EH (cell line): ENCODE measurements at places on chromosomes 4 and X.
A peak's percentile ranks its signal among the peaks of the same experiment; 100 is the strongest.

GRCh38 chr4:112225157-112225556 lies 6.4 kb upstream of the AP1AR start:
- peak; percentile 19 for DNase-seq

DNA sequence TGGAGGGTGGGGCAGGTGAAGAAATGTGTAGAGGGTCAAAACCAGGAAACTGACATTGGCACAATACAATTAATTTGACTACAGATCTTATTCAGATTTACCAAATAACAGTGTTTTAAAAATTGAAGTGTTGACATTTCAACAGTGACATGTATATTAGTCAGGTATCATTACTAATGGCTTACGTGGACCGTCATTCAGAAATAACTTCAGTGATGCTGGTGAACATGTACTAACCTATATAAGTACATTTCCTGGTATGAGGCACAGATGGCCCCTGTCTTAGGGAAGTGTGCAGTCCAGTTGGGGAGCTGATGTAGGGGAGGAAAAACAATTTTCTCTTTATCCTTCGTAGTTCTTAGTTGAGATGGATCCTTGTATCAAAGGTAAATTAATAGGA lies 22.3 kb upstream of the MAOA start:
- no peak for DNase-seq

GRCh38 chr4:118836301-118837120 lies 585 bp upstream of the SEC24D start:
- peak; percentile 78 for DNase-seq

DNA sequence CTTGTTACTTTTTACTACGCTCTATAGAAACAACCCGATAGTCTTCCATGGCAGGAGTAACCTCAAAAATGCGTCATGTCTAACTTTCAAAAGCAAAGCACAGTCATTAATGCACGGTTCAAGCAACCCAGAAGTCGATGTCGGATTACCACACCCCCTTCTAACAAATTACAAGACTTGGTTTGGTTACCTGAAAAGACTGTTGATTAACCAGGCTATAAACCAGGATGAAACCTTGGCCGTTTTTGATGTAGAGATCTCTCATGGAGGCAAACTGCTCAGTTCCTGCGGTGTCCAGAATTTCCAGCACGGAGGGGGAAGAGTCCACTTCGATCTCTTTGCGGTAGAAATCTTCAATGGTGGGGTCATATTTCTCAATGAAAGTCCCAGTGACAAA lies 2.4 kb downstream of the RAP2C start:
- peak; percentile 43 for DNase-seq

GRCh38 chr4:153528705-153529485 lies 62.7 kb downstream of the TMEM131L start:
- DNase-seq = no peak

DNA sequence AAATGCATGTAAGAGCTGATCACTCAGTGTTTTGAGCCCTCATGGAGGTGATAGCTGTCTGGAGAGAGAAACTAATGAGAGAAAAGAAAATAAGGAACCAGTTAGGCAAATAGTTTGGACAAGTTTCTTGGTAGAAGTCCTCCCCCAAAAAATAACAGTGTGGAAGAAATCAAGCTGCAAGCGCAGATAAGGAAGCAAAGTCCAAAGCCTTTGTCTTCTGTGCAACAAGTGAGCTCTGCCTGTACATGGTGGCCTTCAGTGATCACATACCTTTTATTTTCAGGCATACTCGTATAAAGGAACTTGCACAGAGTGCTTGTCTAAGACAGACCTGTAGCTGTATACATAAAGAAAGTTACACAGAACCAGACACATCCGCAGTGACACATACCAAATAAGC lies 2.5 kb upstream of the UGT2A3 start:
- no peak for DNase-seq

GRCh38 chr4:106186201-106186600 lies 129.8 kb downstream of the TBCK start:
- DNase-seq = peak; percentile 36

- peak; percentile 44 for DNase-seq
Measured at GRCh38 chrX:40127052-40127451, 29.3 kb upstream of the BCOR start.

GRCh38 chr4:173214231-173214630 lies 45.6 kb downstream of the GALNT7 start:
- DNase-seq = no peak

GRCh38 chr4:36325499-36325898 lies 44.1 kb downstream of the DTHD1 start:
- no peak for DNase-seq

- DNase-seq = no peak
Measured at GRCh38 chr4:122577189-122577553, 43.7 kb downstream of the IL21 start.

GRCh38 chrX:154719132-154719675 lies 31.7 kb downstream of the GAB3 start:
- peak; percentile 63 for DNase-seq

DNA sequence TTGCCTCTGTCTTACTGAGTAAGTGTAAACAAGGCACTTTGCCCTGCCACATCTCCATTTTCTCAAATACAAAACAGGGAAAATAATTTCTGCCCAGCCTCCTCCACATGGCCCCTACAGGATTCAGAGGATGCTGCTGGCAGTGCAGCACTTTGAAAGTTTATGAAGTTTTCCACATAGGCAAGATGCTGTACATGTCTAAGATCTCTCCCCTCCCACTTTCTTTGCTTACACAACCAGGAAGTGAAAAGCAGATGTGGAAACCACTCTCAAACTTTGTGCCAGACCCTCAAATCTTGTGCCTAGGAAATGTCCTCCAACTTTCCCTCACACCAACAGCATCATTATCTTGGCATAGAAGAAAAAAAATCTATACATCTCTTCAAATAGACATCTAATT lies 257.0 kb upstream of the LDB2 start:
- DNase-seq = peak; percentile 30

- no peak for DNase-seq
Measured at GRCh38 chr4:2797545-2798305, 4.8 kb downstream of the SH3BP2 start.

DNA sequence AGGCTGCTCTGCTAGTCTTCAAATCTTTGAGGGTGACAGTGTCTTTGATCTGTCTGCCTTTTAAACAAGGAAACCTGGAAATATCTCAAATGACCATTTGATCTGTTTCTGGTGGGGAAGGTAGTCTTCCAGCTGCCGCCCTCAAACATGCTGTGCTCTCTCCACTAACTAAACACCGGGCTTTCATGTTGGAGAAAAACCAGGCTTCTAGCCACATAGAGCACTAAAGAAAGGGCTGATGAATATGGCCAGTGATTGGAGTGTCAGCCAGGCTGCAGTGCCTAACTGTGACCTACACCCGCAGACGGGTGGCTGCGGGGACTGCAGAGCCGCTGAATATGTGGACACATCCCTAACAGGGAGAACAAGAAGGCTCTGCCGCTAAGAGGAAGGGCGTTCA lies 85.9 kb downstream of the UNC5C start:
- DNase-seq = no peak

GRCh38 chr4:120667102-120667501 lies 255.4 kb downstream of the PRDM5 start:
- DNase-seq = no peak

GRCh38 chr4:42144028-42144427 lies 8.4 kb downstream of the BEND4 start:
- DNase-seq = no peak

GRCh38 chr4:127284236-127284635 lies 348.5 kb upstream of the INTU start:
- DNase-seq = no peak

DNA sequence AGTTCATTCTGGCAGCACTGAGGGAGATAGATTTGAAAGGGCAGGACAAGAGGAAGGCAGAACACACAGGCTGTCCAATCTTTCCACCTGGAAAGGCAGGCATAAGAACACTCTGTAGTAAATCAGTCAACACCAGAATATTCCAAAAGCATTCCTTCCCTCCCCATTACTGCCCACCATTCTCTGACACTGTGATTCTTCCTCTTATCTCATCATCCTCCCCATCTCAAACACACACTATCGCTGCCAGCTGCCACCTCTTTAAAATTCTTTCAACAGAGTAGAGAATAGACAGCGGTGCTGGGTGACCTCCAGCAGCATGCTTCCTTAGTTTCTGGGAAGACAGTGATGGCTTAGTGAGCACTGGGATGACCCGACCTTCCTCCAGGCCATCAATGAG lies 53.7 kb upstream of the MYOZ2 start:
- DNase-seq = no peak

DNA sequence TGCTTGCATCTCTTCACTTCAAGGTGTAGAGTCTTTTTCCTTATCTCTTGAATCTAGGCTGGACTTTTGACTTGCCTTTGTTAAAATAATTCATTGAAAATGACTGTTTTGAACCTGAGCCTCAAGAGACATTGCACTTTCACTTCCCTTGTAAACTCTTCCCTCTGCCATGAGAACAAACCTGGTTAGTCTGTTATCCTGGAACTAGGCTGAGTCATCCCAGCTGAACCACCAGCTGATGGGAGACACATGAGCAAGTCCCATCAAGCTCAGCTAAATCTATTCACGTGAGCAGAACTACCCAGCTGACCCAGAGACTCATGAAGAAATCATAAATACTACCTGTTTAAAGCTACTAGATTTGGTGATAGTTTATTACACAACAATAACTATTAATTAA lies 202.3 kb upstream of the CENPE start:
- no peak for DNase-seq

DNA sequence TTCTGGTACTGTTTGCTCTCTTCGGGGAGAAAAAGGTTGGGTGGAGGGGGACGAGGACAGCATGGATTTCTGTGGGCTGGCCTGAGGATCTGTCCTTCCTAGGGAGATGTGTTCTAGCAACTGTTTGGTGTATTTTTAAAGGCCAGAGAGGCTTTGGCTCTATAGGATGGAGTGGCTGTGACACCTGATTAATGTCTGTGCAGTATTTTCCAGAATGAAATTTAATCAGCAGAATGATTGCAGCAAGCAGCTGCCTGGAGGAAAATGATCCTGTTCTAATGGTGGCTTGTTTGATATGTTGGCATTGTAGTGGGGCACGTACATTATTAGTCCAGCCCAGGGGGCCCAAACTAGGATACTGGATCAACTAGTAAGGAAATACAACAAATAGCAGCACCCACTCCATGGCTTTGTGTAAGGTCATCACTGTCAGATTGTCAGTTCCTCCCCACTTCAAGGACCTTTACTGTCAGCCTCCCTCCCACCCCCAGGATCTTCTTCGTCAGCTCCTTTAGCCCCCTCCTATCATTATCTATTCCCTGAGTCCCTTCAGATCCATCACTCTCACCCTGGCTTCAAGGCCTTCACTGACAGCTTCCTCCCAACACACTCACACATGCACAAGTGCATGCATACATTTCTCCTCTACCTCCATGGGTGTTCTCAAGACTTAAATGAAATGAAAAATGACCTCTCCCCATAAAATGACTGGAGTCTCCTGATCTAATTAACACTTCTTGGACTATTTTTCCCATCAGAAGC lies 10.4 kb upstream of the TMEM255A start:
- no peak for DNase-seq

DNA sequence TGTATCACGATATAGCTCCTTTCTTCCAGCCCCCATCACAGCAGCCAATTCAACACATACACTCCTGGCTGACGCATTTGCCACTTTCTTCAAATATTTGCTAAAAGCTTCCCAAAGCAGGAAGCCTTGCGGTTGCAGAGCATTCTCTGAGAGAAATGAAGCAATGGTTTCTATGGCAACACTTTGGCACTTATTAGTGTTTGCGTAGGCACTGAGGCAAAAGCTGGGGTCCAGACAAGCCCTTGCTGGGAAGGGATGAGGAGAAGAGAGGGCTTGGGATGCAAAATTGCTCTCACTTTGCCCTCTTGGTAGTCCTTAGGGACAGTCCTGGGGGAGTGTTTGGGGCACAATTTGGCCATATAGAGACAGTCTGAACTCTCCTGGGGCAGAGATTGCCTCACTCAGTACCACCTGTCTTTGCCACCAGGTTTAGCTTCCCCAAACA lies 55.0 kb upstream of the PAK3 start:
- DNase-seq = peak; percentile 30

- DNase-seq = no peak
Measured at GRCh38 chr4:184959309-184959708, 59.0 kb upstream of the HELT start.

GRCh38 chr4:26780539-26780938 lies 80.1 kb upstream of the STIM2 start:
- DNase-seq = peak; percentile 61

DNA sequence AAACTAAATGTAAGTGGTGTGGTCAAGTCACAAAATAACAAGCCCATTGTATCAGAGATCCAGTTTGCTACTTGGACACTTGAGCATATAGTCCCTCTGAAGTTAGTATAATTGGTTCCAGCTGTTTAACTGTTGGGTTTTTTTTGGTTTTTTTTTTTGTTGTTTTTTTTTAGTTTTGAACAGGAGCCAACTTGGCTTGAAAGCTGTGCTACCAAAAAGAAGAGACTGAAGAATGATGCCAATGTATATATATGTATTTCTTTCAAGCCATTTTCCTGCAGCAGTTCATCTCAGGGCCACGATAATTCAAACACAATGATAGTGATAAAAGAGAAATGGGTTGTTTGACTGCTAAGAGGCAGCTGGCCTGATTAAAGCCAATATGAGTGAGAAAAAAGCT lies 138.3 kb downstream of the PCDH18 start:
- peak; percentile 50 for DNase-seq

- DNase-seq = no peak
Measured at GRCh38 chr4:40307627-40308497, 27.3 kb upstream of the CHRNA9 start.

DNA sequence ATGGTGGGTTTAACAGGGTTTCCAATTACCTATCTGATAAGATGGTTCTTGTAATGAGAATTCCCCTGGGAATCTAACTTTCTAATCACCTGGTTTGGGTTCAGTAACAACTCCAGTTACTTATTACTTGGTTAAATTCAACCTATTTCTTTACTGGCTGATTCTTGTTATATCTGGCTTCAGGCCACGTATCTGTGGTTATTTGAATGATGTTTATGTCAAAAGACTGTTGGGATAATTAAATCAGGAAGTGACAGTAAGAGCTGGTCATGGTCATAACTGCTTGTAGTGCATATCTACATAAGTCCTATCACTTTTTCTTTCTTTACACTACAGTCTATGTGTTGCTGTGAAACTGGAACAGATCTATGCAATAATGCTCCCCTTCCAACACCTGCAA lies 108.1 kb downstream of the MID1 start:
- peak; percentile 72 for DNase-seq

- DNase-seq = peak; percentile 65
Measured at GRCh38 chrX:104922206-104922621, 298.3 kb downstream of the TEX13A start.

DNA sequence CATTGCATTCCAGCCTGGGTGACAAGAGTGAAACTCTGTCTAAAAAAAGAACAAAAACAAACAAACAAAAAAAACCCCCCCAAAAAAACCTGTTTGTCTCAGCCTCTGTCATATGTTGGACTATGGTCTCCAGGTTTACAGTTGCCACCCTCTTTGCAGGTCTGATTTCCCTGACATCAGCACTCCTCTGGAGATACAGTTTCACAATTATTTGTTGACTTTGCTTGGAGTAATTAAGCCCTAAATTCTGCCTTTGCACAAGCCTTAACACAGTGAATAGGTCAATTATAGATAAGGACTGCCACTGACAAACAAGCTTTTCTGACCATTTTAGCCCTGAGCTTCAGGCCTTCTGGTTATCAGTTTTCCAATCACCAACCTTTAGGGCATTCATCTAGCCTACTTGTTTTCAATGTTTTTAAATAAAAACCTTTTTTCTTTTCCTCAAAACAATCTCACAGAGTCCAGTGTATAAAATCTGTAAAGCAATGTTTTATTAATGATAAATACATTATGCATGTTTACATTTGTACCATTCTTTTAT lies 20.4 kb upstream of the MAPK10 start:
- no peak for DNase-seq
